Stimulated activated CD8-positive, alpha-beta memory T cell treated with anti-CD3 and anti-CD28 coated beads, Interleukin-15, amount 100 ng/mL, for 4 hours (primary cell): ENCODE measurements at places on chromosomes 5 and 9.

GRCh38 chr5:73464016-73464745 lies 15.6 kb upstream of the FOXD1 start:
- DNase-seq = no peak

DNA sequence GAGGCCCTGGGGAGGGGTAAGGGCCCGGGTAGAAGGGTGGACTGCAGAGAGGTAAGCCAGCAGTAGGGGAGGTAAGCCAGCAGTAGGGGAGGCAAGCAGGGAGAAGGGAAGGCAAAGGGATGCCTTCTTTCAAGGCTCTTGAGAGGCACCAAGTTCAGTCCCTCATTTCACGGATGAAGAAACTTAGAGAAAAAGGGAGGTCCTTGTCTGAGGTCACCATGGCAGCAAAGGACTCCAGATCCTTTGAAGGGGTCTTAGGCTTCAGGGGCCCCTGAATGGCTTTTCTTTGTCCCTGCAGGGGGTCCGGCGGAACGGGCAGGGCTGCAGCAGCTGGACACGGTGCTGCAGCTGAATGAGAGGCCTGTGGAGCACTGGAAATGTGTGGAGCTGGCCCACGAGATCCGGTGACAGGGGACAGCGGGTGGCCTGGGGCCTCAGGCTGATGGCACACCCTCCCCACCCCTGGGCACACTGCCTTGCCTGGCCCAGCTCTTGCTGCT lies 42.6 kb downstream of the RGS3 start:
- no peak for DNase-seq

DNA sequence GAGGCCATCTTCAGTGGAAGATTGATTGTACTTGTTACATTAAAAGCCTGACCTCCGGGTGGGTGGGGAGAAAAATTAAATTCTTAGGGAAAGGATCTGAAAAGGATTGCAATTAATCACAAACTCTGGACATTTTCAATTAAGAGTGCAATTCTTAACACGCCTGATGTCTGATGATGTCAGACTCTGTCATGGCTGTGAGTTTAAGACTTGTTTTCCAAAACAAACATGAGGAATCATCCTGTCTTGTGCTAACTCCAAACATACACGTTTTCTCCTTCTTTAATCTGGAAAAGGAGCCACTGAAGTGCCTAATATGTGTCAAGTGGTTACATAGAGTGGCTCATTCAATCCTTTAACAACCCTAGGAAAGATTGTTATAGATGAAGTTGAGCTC lies 60.4 kb upstream of the SMIM23 start:
- no peak for DNase-seq

DNA sequence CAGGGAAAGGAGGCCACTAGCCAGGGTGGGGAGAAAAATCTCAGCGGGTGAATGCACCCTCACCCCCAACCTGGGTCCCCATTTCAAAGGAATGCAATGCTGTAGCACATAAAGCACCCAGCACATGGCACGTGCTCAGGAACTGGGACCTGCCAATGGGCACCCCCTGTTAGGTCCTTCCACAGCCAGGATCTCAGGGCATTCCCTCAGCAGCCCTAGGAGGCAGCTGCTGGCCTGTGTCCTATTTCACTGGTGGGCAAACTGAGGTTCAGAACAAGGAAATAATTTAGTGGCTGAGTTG lies 8.8 kb downstream of the DNM1 start:
- no peak for DNase-seq

DNA sequence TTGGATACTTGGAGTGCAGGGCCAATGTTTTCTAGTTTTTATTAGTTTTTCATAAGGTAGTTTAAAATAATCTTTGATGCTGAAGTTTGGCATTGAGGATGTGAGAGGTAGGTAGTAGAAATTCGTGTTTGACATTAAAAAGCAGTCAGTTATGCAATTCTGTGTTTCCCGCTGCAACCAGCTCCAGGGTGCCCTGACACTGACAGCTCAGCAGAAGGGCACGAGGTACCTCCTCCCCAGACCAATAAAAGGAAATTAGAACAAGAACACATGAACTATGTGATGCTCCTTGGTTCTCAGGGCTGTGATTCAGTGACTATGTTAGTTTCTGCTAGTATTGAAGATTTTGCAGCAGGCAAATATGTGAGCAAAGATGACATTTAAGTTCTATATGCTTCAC lies 40.2 kb downstream of the NSUN2 start:
- no peak for DNase-seq
